ENCODE measurements at places on chromosomes 5 and 9.
A peak's percentile ranks its signal among the peaks of the same experiment; 100 is the strongest.

GRCh38 chr9:130239741-130240241 is 25.8 kb upstream of the HMCN2 start:
- DNase-seq: no peak

DNA sequence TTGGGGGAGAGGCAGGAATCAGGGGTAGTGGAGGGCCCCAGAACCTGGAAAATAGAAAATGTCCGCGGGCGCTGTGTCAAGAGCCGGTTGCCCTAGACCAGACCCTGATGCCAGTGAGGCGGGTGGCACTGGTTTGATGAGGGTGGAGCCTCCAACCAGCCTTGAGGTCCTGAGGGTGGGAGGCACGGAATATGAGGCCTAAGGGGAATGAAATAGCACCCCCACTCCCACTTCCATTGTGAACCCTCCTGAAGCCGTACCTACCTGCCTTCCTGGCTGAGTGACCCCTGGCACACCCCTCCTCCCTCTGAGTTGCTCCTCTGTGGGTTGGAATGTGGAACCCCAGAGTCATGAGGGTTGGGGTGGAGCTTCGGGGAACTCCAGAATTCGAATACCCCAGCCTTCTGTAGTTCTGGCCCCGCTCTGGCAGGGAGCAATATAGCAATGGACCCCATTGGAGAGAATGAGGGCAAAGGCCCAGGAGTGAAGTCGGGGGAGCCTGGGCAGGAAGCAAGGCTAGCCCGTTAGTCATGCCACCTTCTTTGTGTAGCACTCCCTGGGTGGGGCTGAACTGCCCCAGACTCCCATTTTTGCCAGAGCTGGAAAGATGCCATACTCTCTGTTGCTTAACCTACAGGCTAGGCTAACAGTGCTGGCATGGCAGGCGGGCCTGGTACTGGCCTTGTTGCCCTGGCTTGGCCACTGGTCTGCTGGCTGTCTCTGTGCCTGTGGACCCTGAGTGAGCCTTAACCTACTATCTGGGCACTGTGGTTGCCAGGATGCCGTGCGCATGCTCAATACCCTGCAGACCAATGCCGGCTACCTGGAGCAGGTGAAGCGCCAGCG is 1.0 kb downstream of the FPGS start:
- DNase-seq: no peak

DNA sequence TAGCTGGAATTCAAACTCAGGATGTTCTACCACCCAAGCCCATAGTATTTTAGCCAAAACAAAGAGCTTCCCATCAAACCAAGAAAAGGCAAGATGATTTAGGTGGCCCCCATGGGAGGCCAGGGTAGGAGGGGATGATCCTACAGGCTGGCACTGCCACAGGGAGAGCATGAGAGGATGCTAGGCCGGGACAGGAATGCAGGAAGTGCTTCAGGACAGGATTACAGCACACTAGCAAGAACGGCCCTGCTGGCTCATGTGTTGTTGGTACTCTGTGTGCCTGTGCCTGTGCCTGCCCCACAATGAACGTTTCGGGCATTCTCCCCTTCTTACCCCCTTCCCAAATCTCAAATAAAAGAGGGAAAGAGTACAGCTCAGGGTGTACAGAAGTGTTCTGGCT is 110.7 kb upstream of the TRIM32 start:
- no peak for DNase-seq

GRCh38 chr5:73273379-73274050 is 100.5 kb downstream of the TMEM174 start:
- DNase-seq: no peak

DNA sequence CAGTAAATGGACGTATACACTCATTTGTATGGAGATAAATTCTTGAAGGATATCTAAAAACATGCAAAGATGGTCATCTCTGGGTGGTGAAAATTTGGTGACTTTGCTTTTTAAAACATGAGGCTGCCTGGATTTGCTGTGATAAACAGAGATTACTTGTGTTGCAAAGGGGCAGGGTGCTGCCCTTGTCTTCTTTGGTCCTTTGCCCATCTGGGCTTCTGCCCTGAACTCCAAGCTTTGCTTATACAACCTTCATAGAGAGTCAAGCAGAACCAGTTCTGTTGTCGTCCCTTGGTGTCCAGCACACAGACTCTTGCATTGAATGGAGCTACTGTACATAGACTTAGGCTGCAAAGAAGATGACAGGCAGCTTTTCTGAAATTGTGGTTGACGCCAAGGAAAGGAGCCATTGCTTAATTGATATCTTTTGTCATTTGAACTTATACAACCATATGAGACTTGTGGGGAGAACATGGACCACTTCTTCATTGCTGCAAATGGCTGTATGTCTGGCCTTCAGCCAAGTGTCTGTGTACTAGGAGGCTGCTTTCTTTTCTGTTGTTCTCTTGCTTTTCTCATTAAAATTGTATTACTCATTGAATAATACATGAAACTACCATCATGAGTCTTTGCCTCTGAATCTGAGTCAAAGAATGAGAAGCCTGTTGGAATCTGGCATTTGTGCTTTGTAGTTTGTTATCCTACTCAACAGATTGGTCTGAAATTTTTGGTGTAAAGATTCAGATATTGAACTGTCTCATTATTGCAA is 152.5 kb downstream of the DMRT2 start:
- peak; percentile 2 for DNase-seq

DNA sequence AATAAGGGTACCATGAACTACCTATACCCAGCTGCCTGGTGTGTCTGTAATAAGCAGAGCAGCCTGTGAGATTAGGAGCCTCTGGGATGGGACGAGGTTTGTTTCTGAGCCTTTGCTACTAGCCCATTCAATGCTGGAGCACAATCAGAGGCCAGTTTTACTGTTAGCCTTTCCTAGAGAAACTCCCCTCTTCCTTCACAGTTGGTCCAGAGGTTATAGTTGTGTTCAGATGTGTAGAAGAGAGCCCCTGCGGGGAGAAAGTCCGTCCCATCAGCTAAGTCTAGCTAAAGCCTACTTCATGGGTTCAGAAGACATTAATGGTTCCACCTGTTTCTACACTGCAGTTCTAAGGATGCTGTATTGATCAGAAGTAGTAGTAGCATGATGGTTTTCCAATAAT is 16.8 kb downstream of the NUP214 start:
- no peak for DNase-seq

Data from NCI-H1105 treated with DMSO at 0.1 percent for 48 hours (cell line).